ENCODE measurements at places on chromosomes 6 and 20.
A peak's percentile ranks its signal among the peaks of the same experiment; 100 is the strongest.

GRCh38 chr6:130434174-130434873 lies 68.5 kb downstream of the TMEM200A start:
- DNase-seq: no peak

GRCh38 chr20:50572938-50573777 lies 63.0 kb downstream of the PTPN1 start:
- no peak for DNase-seq

- no peak for DNase-seq
Measured at GRCh38 chr6:40962241-40962640, 76.8 kb downstream of the UNC5CL start.

DNA sequence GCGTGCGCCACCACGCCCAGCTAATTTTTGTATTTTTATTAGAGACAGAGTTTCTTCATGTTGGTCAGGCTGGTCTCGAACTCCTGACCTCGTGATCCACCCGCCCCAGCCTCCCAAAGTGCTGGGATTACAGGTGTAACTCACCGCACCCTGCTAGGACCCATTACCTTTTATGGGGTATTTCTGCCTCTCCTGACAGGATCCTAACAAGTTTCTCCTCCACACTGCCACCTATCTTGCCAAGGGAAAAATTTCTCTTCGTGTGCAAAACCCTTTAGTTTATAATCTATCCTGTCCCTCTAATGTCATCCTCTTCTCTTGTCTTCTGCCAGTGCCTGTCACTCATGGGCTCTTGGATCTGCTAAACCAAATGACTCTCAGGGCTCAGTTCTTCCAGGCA lies 1.9 kb downstream of the STMND1 start:
- no peak for DNase-seq

GRCh38 chr6:88922775-88923548 lies 40.5 kb downstream of the RNGTT start:
- DNase-seq: no peak

DNA sequence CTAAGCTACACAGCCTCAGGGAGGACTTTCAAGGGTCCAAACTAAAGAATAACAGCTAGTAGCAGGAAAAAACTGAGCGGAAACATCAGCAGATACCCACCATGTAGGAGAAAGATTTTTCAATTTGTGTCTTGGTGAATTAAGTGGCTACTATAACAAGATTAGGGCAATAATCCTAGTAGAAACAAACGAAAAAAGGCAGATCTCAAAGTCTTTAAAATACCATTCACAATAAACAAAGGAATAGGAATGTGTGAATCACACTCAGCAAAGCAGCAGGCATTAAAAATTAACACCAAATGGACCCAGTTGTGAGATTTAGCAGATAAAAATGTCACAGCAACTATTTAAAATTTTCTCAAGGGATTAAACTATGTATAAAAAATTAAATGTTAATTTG lies 761.2 kb downstream of the TENT5A start:
- no peak for DNase-seq

GRCh38 chr6:84227044-84227433 lies 404 bp downstream of the CEP162 start:
- DNase-seq: no peak

DNA sequence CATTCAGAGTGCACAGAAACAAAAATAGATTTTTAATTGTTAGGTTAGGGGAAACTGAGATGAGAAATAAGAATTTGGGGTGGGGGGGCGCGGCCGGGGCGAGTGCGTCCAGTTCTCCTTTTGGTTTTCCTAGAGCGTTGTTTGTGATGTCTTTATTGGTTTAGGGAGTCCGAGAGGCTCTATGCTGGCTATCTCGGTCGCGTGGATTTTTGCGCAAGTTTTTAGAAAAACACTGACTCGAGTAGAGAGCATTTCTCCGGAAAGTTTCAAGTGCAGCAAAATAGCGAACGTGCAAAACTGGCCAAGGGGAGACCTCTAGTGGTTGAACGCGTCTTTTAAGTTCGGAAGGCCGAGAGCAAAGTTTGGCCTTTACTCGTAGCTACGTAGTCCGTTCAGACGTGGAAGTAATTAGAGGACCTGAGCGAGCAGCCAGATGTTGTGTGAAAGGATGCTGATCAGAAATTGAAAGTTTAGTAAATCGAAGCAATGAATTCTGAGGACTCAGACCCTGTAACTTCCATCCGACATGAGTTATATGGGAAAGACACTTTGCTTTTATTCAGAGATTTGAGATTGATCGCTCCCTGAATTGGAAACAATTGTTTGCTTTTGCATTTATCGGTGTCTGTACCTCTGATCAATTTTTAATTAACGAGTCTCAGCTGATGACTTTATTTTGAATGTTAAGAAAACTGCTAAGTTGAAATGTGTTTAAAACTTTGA lies 2.7 kb downstream of the L3MBTL3 start:
- peak; percentile 92 for DNase-seq

DNA sequence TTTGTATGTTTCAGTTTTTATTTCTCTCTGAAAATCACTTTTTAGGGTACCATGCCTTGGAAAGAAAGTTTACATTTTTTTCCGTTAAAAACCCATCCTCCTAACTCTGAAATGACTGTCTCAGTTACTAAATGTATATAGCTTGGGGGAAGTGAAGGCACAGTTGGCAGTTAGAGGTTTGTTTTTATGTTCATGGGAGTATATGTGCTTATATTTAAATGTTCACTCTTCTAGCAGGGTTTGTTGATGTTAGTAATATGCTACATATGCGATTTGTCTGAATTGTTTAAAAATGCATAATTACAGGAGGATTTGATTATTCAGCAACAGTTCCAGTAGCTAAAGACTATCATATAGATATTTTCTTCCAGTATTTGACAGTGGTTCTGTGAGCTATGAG lies 31.1 kb downstream of the CDKAL1 start:
- no peak for DNase-seq

GRCh38 chr20:5180421-5180820 lies 53.6 kb downstream of the CDS2 start:
- DNase-seq: no peak

DNA sequence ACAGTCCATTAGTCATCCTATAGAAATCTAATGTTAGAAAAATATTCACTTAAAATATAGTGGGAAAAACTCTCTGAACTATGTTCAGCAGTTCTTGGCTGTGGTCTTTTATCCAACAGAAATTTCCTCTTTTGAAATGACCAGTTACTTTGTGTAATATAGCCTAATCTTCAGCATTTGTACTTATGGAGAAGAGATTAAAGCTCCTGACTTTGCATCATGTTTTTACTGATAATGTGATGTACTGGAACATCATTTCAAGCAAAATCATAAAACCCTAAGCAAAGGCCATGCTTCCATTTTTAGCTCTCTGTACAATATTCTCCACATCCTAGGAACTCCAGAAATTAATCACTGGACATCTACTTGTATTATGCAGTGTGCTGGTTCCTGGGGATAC lies 430.8 kb upstream of the RUNX2 start:
- no peak for DNase-seq

- no peak for DNase-seq
Measured at GRCh38 chr6:137443901-137444300, 50.3 kb downstream of the OLIG3 start.

GRCh38 chr6:8180327-8181159 lies 78.2 kb upstream of the EEF1E1 start:
- DNase-seq: no peak

- no peak for DNase-seq
Measured at GRCh38 chr20:62675877-62676260, 32.8 kb upstream of the NTSR1 start.

- no peak for DNase-seq
Measured at GRCh38 chr20:5767493-5768098, 17.4 kb downstream of the SHLD1 start.

DNA sequence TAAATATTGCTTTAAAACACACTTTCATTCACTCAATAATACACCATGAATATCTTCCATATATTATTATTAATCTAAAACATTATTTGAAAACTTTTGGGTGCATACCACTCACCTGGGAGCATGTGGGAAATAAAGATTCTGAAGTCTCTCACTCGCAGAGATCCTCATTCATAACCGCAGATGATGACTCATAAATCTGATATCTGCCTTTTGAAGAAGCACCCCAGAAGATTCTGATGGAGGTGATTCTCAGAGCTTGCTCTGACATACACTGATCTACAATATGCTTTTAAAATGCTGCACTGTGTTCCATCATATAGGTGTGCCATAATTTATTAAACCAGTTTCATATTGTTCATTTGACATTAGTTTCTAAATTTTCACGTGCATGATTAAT lies 135.0 kb upstream of the SGK1 start:
- no peak for DNase-seq

DNA sequence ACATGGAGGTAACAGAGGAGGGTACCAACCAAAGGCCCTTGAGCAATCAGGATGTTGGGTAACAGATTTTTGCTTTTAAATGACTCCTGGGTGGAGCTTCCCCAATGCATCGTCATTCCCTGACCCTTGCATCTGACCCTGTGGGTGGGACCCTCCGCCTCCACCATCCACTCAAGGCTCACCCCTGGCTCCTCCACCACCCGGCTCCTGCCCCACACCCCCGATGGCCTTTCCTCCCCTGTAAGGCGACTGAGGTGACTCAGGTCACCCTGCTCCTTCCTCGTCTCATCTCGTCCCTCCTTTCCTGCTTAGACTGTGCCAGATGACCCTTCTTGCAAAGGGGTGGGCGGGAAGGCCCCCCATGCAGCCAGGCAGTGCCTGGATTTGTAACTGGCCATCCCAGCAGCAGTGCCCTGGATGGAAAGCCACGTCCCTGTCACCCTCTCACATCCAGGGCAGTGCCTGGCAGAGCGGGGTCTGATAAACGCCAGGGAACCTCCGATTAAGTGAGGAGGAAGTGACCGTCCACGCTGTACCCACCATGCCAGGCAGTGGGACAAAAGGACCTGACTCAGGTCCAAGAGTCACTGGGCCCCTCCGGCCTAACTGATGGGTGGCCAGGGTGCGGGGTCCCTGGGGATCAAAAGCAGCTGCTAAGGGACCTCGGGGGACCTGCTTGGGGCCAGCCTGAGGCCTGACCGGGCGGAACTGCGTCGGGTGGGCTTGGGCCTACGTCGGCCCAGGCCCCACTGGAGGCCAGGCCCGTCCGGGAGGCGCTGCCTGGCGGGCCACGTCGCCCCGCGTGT lies 624 bp upstream of the NPEPL1 start:
- no peak for DNase-seq

- DNase-seq: no peak
Measured at GRCh38 chr6:97231911-97232310, 51.1 kb downstream of the MMS22L start.
